ENCODE measurements at places on chromosomes 6 and 20.
A peak's percentile ranks its signal among the peaks of the same experiment; 100 is the strongest.

GRCh38 chr20:63258781-63259180 lies 4.5 kb upstream of the NKAIN4 start:
- DNase-seq, result no peak

GRCh38 chr6:99563056-99563723 lies 5.3 kb downstream of the CCNC start:
- DNase-seq, result no peak

DNA sequence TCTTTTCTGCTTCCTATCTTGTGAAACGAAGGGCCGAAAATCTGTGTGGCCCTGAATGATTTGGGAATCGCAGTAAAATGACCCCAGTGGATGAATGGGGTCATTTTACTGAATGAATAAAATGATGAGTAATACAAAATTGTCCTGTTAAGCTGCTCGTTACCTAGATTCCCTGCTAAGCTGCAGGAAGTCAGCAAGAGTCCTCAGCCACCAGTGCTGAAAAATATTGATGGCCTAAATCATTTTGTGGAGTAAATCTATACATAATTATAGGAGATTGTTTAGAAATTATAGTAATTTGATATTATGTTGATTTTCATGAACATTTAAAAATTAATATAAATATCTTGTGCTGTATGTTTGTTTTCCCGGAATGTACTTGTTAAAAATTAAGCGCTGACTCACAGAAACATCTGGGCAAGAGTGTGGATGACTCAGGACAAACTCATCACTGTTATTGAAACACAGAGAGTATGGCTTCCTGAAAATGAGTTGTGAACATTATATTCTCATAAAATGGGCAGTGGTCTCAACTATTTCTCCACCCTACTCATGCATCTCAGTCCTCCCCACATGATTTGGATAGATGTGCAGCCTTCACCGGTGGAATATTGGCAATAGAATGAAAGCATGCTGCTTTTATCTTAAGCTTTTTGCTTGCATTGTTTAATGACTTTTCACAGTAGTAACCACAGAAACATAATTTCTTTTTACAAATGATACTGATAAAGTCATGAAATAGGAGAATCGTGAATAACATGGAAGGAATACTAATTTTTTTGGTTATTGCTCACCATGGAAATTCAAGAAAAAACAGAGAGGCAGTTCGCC lies 36.2 kb upstream of the RGS17 start:
- DNase-seq, result peak; percentile 90

- peak; percentile 56 for DNase-seq
Measured at GRCh38 chr6:70686548-70687133, 19.0 kb downstream of the SMAP1 start.
